ENCODE measurements at places on chromosomes 5 and 9.

- DNase-seq = no peak
These were observed 1313.7 kb downstream of the PTPRD start for GRCh38 chr9:9299134-9299533.

DNA sequence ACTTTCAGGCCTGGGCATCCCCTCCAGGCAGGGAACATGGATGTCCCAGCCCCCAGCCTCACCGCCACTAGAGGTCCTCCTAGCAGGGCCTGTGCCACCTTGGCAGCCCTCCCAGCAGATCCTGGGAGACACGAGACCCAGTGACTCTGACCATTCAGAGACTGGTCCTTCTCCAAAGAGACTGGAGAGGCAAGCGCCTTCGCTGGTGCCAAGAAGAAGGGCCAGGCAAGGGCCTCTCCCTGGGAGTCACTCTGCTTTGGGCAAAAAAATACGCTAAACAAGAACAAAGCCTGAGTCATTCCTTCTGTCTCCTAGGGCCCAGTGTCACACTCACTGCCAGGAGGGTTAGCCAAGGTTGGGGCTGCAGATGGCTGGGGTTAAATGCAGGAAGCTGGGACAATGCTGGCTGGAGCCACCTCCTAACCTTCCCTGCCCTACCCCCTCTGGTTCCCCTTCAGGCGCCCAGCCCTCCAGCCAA lies 35.3 kb upstream of the SMIM23 start:
- DNase-seq = no peak

- no peak for DNase-seq
These were observed 13.6 kb downstream of the NIPAL4 start for GRCh38 chr5:157473383-157474320.

GRCh38 chr9:19408316-19408692 lies 505 bp upstream of the ACER2 start:
- no peak for DNase-seq
